ENCODE measurements at places on chromosomes 6 and 20.

DNA sequence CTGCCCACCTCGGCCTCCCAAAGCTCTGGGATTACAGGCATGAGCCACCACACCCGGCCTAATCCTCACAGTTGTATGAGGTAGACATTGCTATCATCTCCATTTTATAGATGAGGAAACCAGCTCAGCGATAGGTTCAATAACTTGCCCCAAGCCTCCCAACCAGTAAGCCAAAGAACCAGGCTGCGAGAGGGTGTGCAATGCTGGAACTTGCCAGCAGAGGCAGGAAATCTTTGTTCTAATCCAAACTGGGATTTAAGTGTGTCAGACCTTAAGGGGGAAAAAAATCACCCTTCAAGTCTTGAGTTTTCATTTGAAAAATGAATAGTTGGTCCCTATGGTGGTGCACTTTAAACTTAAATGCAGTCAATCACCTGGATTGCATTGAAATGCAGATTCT is 20.1 kb upstream of the RNGTT start:
- DNase-seq: peak; percentile 33

- DNase-seq: no peak
Observed at GRCh38 chr6:89843070-89843469, 13.4 kb downstream of the CASP8AP2 start.

- no peak for DNase-seq
Observed at GRCh38 chr6:2732503-2733089, 18.1 kb downstream of the MYLK4 start.

DNA sequence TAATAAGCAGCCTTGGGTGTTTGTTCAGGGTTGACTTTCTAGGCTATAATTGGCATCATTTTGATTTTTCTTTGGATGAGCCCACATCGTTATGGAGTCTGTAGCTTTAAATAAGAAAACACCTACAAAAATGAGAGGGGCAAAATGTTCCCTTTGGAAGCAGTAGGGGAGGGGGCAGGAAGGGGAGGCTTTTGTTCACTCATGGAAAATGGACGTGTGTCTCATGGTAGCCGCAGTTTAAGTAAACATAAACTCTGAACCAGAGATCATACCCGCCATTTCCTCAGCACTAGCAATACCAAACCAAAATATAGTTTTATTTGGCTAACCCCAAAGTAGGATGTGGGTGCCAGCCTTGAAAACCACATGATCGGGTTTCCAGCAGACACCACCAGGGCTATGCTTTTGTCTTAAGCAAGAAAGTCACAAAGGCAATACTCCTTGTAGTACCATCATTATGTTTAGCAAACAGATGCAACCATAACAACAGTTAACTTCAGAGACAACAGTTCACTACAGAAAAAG is 572.5 kb upstream of the JAG1 start:
- no peak for DNase-seq

GRCh38 chr6:33080127-33081089 is 4.6 kb downstream of the HLA-DPB1 start:
- DNase-seq: peak; percentile 78

- no peak for DNase-seq
Observed at GRCh38 chr6:85764844-85765243, 122.2 kb upstream of the SYNCRIP start.

DNA sequence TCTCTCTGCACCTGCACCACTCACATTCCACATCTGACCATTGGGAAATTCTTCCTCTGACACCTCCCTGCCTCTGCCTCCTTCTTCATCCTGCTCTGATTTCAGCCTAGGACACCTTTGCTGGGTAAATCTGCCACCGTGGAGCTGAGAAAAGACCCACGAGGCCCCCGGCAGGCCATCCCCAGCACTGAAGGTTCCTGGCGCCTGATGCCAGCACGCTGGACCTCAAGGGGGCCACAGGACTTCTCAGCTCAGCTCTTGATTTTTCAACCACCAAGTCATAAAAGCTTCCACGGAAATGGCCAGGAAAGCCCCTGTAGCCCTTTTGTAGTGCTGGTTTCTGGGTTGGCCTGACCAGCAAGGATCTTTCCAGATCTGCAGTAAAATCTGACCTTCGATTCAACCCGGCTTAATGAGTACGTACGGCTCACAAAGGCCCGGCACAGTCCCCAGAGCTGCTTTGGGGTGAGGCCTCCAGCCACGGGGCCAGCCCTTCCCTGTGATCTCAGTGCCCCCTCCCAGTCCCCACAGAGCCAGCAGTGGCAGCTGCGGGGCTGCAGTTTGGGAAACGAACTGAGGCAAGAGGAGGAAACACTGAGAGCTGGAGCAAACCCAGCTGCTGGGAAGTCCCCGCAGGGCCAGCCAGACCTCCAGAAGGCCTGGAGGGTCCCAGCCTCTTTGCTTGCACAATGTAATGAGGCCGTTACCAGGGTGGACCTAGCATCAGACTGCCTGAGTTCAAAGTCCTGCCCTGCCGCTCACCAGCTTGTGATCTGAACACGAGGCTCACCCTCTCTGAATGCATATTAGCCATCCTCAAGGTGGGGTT is 157.5 kb downstream of the BMP7 start:
- DNase-seq: peak; percentile 43

GRCh38 chr6:149213829-149214228 is 103.7 kb upstream of the TAB2 start:
- no peak for DNase-seq

- DNase-seq: peak; percentile 46
Observed at GRCh38 chr6:52049252-52050050, 38.0 kb downstream of the PKHD1 start.

All from iPS-NIHi11 (cell line).